ENCODE measurements at places on chromosomes 5 and 9.

- DNase-seq: no peak
These were observed 793 bp downstream of the AGPAT2 start for GRCh38 chr9:136686534-136686793.

DNA sequence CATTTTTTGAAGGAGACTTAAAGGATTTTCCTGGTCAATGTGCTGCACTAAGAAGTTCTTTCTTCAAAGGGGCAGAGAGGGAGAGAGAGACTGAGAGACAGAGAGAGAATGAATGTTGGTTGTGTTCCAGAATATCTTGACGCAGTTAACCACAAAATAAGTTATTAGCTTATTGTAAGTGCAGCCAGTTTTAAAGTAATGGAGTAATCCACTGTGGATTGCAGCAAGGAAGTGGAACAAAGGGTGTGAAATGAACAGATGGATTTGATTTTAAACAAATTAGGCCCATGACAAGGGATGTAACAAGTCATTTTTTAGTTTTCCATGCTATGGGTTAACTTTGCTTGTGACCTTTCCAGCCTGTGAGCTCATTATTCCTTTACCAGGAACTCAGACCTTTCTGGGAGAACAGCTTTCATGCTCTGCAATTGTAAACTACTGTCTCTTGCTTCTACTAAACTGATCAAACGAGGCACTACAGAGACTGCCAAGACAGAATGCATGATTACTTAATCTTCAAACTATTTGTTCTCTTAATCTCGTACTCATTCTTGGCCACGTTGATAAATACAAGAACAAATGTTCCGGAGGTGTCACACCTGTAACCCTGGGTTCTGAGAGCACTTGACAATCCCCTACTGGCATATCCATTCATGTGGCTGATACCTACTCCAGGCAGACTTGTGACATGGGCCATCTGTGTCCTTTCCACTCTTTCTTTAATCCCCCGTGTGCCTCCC lies 131.1 kb downstream of the TLE1 start:
- no peak for DNase-seq

DNA sequence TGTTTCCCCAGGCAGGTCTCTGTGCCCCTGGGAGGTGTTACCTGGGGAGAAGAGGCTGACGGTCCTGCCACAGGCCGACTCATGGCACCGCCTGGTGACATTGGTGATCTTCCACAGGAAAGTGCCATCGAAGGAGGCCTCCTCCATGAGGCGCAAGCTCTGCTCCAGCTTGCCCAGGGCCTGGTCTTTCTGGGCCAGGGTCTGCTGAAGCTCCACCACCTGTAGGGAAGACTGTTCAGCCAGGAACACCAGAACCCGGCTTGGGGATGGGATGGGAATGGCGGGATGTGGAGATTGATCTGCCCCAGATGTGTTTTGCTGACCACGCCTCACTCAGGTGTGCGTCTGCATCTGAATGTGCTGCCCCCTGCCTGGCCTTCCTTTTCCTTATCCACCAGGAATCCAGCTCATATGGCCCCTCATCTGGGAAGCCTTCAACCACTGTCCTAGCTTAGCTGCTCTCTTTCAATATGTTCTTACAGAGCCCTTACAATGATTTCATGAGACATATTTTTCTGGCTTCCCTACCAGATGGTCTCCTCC lies 15.2 kb downstream of the TRAF1 start:
- DNase-seq: no peak

DNA sequence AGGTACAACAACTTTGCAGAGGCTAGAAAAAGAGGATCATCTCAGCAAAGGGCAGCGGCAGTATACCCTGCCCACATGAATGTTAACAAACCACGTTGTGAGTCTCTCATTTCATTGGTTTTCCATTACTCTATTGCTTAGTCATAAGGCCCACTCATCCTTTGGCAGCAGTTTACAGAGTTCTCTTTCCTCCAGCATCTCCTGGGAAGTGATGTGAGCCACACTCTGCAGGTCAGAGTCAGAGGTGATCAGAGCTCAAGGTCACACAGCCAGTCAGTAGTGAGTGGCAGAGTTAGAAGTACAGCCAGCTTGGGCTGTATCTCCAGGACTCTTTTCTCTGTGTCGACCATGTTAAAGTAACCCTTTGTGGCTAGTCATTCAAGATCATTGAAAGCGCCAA lies 599.6 kb upstream of the GRAMD2B start:
- no peak for DNase-seq

- no peak for DNase-seq
These were observed 152.5 kb downstream of the TRIO start for GRCh38 chr5:14295610-14296009.

DNA sequence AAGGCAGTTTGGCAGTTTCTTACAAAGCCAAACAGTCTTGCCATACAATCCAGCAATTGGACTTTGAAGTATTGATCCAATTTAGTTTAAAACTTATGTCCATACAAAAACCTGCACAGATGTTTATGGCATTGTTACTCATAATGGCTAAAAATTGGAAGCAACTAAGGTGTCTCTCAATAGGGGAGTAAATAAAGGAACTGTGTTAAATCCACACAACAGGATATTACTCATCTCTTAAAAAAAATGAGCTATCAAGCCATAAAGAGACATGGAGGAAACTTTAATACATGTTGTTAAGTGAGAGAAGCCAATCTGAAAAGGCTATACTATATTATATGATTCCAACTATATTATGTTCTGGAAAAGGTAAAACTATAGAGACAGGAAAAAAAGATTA lies 313.6 kb upstream of the CD180 start:
- no peak for DNase-seq

- DNase-seq: peak; percentile 30
These were observed 304.7 kb upstream of the MSX2 start for GRCh38 chr5:174419540-174420132.

- DNase-seq: no peak
These were observed 18.0 kb downstream of the NNT start for GRCh38 chr5:43620944-43621505.

DNA sequence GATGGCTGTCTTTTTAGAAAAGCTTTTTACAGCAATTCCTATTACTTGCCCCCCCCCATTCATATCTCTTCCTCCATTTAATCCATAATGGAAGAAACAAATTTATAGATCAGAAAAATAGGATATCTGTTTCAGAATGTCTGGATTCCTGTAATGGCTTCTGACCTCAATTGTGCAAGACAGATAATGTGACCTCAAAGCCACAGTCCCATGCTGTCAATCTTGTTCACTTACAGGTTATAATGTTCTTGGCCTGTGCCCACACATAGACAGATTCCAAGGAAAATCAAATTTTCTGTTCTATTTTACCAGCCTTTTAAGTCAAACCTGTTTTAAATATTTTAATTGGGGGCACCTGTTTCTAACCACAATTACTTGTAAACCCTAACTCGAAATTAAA lies 143.4 kb downstream of the ENTREP1 start:
- DNase-seq: no peak

Measured in stimulated activated CD8-positive, alpha-beta memory T cell treated with anti-CD3 and anti-CD28 coated beads, Interleukin-2, amount 100 ng/mL, for 1 hour (primary cell).